CD8-positive, alpha-beta memory T cell (primary cell): ENCODE measurements at places on chromosomes 3 and 15. TPM values are rescaled to one million over a fixed set of nuclear protein-coding genes. Genes with fewer than 3 reads are reported as not detected.

Gene UBE2Q2
- polyA plus RNA-seq, result 38.3 TPM

DNA sequence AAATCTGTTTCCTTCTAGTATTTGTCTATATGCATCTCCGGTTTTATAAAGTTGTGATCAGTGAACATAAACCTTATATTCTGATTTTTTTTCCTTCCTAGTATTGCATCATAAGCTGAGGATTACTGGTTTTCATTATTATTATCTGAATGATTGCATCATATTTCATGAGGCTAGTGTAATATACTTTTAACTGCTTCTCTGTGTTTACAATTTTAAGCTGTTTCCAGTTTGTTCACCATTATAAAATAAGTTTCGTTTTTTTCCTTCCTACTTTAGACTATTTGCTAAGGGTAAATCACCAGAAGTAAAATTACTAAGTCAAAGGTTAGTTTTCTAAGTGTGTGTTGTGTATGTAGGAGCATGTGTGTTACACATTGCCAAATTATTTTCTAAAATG, 20.2 kb downstream of the SEMA6D start:
- no peak for DNase-seq
- no peaks in the 10 kb centered on the region for H3K27me3 ChIP-seq
- no peak overlapping the region for H3K4me3 ChIP-seq
- H3K4me1 ChIP-seq, result no peaks in the 10 kb centered on the region

DNA sequence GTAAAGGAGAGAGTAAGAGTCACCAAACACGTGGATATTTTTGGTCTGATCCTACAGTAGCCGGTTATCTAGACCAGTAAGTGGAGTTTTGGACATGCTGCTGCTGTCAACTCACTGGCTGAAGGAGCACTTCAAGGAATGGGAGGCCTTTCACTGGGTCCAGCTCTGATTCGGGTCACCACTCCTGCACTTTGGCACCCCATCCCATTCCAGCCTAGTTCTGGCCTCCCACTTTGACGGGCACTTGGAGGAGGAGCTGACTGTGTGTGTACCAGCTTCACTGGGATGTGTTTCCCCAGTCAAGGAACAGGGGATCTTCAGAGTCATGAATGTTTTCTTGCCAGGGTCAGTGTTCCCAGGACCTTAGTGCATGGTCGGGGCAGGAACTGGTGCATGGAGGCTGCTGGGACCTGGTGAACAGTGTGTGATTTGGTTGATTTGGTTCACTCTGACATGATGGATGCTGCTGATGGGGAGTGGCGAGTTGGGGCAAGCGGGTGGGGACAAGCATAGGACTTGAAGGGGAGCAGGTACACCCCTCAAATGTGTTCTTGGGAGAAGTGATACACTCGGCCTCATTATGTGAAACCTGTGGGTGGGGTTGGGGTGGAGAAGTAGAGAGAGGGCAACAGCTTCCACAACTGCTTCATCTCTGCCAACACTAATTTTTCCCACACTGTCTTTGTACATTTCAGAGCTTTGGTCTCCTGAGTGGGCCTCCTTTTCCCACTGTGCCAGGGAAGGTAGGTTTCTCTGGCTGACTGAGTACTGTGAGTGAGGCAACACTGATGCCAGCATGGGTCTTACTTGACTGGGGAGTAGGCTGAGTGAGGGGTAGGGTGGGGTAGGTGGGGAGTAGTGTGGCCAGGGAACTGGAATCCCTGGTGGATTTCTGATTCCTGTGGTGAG, 64.0 kb downstream of the RGMA start:
- no peak overlapping the region for H3K27ac ChIP-seq
- H3K27me3 ChIP-seq, result no peaks in the 10 kb centered on the region
- H3K4me3 ChIP-seq, result no peak overlapping the region
- no peak for DNase-seq

- no peak overlapping the region for H3K27ac ChIP-seq
- DNase-seq, result no peak
- H3K36me3 ChIP-seq, result no peaks in the 10 kb centered on the region
- no peak overlapping the region for H3K4me3 ChIP-seq
These were observed 34.2 kb upstream of the PRR23E start for GRCh38 chr3:127158614-127159229.

GRCh38 chr3:16767006-16767405, 117.7 kb upstream of the PLCL2 start:
- no peak overlapping the region for H3K4me3 ChIP-seq
- no peaks in the 10 kb centered on the region for H3K27me3 ChIP-seq
- H3K4me1 ChIP-seq, result no peaks in the 10 kb centered on the region

DNA sequence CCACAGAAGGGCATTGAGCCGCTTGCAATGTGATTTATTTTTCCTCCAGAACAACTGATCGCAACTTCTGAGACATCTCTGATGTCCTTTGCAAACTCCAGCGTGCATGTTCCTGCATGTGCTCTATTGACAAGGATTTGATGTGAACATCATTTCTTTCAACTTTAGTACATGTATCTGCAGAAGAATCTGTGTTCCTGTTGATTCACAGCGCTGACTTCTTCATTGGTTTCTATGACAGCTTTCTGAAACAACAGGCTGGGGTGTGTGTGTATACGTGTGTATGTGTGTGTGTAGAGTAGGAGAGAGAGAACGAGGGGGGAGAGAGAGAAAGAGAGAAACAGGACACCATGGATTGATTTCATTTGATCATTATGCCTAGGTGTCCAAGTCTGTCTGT, 56.7 kb upstream of the CMTM8 start:
- peaks cover 5% of the 10 kb centered on the region for H3K4me1 ChIP-seq
- no peaks in the 10 kb centered on the region for H3K27me3 ChIP-seq

DNA sequence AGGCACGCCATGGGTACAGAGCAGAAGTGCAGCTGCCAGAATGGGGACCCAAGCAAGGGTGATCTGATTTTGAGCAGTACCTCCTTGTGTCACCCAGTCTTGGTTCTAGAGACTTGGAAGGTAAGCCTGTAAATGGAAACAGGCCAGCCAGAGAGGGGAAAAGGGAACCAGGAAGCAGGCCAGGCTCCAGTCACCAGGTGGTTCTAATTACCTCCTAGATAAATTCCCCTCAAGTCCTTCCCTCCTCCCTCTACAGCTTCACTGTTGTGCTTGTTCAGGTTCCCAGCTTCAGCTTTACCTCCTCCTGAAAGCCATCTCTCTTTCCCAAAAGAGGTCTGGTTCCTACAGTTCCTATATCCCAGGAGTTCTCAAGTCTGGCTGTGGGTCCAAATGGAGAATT, 58.8 kb upstream of the SLC7A14 start:
- no peaks in the 10 kb centered on the region for H3K36me3 ChIP-seq
- no peaks in the 10 kb centered on the region for H3K4me1 ChIP-seq
- no peak overlapping the region for H3K27ac ChIP-seq
- H3K4me3 ChIP-seq, result no peak overlapping the region

Gene FGF7
- polyA plus RNA-seq, result not detected

Gene CFAP91
- 0.45 TPM for polyA plus RNA-seq

DNA sequence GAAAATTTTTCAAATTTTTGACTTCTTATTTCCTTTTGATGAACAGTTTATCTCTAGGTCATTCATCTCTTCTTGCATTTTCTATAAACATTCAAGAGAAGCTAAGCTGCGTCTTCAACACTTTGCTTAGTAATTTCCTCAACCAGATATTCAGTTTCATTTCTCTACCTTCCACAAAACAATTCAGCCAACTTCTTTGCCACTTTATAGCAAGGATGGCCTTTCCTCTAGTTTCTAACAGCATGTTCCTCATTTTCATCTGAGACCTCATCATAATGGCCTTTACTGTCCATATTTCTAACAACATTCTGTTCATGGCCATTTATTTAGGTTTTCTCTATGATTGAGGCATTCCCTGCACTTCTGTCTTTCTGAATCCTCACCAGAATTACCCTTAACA, 90.0 kb downstream of the ARIH1 start:
- H3K4me1 ChIP-seq, result no peaks in the 10 kb centered on the region
- no peak overlapping the region for H3K4me3 ChIP-seq
- no peaks in the 10 kb centered on the region for H3K27me3 ChIP-seq

Gene IL17RE
- 1.2 TPM for polyA plus RNA-seq

DNA sequence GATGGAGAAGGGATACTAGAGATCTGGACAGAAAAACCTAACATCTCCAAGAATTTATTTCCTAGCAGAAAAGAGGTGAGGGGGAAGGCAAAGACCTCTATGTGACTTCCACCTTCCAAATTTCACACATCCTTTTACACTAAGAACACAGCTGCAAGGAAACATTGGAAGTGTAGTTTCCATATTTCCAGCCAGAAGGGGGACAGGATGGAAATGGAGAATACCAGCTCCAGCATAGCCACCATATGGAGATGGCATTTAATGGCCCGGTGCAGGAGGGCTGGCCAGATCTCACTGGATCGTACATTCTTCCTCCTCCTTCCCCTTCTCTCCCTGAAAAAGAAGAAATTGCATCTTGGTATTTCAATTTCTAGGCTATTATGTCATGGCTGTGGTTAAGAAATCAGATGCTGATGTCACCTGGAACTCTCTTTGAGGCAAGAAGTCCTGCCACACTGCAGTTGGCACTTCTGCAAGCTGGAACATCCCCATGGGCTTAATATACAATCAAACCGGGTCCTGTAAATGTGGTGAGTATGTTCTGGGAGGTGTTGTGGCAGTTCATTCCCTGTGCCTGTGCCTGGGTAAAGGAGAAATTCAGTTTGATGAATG, 36.9 kb upstream of the TF start:
- H3K4me3 ChIP-seq, result no peak overlapping the region
- H3K4me1 ChIP-seq, result no peaks in the 10 kb centered on the region
- H3K36me3 ChIP-seq, result no peaks in the 10 kb centered on the region

DNA sequence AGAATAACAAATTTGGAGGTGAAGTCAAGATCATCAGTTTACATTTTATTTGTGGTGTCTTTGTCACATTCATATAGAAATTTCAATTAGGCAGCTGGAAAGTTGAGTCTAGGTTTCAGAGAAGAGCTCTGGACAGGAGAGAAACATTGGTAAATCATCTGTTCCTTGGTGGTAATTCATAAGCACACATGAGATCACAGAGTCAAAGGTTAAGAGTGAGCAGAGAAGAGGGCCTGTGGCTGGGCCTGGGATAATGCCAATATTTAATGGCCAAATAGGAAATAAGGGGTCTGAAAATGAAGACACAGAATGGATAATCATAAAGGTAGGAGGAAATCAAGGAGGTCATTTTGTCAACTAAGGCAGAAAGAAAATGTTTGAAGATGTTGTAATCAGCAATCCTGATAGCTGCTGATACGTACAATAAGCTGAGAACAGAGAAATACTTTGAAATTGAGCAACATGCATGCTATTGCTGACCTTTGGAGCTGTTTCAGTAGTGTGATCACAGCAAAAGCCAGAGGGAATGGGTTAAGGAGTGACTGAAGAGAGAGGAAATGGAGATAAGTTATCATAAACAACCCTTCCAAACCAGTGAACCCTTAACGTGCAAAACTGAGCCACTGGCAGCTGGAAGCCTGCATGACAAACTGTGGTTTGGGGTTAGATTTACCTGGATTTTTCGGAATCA, 692.8 kb downstream of the AGBL1 start:
- H3K4me3 ChIP-seq, result no peak overlapping the region
- DNase-seq, result no peak
- no peaks in the 10 kb centered on the region for H3K27me3 ChIP-seq
- H3K4me1 ChIP-seq, result no peaks in the 10 kb centered on the region
- H3K27ac ChIP-seq, result no peak overlapping the region

DNA sequence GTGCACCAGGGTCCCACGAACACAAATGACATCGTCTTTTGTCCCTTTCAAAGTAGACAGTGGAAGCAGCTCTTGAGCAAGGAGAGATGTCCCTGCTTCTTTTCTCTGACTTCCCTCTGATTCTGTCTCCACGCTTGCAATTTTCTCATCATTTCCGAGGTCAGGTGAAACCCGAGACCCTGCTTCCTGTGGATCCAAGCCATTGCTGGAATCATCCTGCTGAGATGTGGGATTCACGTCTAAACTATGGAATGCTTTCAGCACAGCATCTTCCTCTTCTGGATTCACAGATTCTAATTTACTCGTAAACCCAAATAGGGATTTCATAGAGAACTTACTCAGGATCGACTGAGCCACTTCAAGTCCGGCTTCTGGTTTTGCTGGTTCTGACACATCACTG, 127.1 kb downstream of the FMN1 start:
- peaks cover 10% of the 10 kb centered on the region for H3K4me1 ChIP-seq
- DNase-seq, result no peak
- H3K27ac ChIP-seq, result no peak overlapping the region
- H3K36me3 ChIP-seq, result no peaks in the 10 kb centered on the region
- no peaks in the 10 kb centered on the region for H3K27me3 ChIP-seq

GRCh38 chr15:60563539-60564404, 84.8 kb upstream of the ICE2 start:
- H3K4me3 ChIP-seq, result peak overlapping the region; percentile 8
- DNase-seq, result no peak
- no peaks in the 10 kb centered on the region for H3K27me3 ChIP-seq
- H3K36me3 ChIP-seq, result no peaks in the 10 kb centered on the region
- peak overlapping the region; percentile 40 for H3K27ac ChIP-seq

DNA sequence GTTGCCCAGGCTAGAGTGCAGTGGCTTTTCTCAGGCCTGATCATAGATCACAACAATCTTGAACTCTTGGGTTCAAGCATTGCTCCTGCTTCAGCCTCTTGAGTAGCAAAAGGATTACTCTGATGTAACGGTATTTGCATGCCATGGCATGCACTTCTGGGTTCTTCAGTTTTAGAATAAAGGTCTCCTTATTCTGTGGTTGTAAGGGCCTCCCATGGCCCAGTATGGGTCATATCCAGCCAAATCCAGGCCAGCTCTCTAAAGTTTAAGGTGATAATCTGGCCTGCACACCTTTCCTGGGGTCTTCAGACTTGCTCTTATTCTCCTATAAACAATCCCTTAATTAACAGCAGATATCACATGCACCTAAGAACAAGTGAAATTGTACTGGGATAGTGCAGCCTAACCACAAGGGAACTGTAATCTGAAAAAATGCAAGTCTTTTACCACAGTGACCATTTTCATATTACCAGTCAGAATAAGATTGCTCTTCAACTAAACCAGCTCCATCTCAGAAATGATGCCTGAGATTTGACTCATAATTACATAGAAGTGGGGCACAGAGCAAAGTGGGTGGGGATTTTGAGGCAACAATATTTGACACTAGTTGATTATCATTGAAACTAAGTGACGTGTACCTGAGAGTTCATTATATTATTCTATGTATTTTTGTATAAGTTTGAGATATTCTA, 25.4 kb downstream of the COMMD2 start:
- H3K4me1 ChIP-seq, result no peaks in the 10 kb centered on the region
- H3K36me3 ChIP-seq, result no peaks in the 10 kb centered on the region
- no peak overlapping the region for H3K27ac ChIP-seq
- no peaks in the 10 kb centered on the region for H3K27me3 ChIP-seq
- no peak overlapping the region for H3K4me3 ChIP-seq

GRCh38 chr3:102207151-102207571, 227.7 kb upstream of the ZPLD1 start:
- no peaks in the 10 kb centered on the region for H3K27me3 ChIP-seq
- no peak overlapping the region for H3K4me3 ChIP-seq
- H3K27ac ChIP-seq, result no peak overlapping the region
- no peaks in the 10 kb centered on the region for H3K36me3 ChIP-seq

DNA sequence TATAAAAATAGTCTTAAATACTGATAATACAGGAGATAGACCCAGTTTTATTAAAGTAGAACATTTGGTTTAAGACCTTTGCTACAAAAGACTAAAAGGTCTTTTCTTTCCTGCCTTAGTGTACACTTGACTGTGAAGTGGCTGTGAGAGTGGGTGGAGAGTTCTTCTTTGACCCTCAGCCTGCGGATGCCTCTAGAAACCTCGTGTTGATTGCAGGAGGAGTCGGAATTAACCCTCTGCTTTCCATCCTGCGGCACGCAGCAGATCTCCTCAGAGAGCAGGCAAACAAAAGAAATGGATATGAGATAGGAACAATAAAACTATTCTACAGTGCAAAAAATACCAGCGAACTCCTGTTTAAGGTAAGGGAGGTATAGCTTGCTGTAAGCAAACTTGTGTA, 36.5 kb downstream of the OXNAD1 start:
- H3K4me3 ChIP-seq, result peak overlapping the region; percentile 40
- no peaks in the 10 kb centered on the region for H3K27me3 ChIP-seq
- H3K36me3 ChIP-seq, result peaks cover 35% of the 10 kb centered on the region
- no peak for DNase-seq
- H3K4me1 ChIP-seq, result peaks cover 99% of the 10 kb centered on the region
